ENCODE measurements at places on chromosomes 2 and 18.
A peak's percentile ranks its signal among the peaks of the same experiment; 100 is the strongest.

DNA sequence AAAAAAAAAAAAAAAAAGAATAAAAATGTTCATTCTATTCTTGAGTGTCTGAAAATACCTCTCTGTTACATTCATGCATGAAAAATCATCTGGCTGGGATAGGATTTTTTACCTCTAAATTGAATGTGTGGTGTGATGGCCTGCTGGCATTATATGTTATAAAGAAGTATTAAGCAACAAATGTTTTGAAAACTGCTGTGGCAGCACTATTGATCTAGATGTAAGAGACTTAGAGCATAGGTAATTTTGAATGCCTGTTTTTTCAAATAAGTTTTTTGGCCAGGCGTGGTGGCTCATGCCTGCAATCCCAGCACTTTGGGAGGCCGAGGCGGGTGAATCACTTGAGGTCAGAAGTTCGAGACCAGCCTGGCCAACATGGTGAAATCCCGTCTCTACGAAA, 147.0 kb upstream of the LINC00305 start:
- DNase-seq: no peak

- DNase-seq: no peak
These were observed 40.7 kb upstream of the GALR1 start for GRCh38 chr18:77208964-77209363.

DNA sequence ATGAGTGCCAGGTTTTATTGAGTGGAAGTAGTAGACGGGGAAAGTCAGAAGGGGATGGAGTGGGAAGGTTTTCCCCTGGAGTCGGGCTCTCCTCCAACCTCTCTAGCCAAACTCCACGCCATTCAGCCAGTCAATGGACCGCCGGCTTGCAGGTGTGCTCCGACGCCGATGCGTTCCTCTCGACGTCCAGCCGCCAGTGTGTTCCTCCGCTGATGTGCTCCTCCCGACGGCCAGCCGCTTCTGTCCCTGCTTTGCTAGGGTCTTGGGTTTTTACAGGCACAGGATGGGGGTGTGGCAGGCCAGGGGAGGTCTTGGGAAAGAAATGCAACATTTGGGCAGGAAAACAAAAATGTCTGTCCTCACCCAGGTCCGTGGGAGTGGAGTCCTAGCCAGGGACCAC, 94.3 kb upstream of the TEX51 start:
- no peak for DNase-seq

DNA sequence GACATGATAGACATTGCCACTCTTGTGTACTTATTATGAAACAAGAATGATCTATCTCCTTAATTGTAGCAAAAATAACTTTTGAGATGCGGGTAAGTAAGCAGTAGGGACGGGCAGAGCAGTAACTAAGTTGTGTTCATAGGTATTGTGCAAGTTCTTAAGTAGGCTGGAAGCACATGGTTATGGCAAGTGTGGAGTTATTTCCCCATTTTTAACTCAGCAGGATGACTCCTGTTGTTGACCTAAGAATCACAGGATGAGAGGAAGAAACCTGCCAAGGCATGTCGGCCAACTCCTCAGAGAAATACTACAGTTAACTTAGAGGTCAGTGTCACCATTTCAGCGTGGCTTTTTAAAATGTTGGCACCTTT, 51.1 kb upstream of the FN1 start:
- no peak for DNase-seq

DNA sequence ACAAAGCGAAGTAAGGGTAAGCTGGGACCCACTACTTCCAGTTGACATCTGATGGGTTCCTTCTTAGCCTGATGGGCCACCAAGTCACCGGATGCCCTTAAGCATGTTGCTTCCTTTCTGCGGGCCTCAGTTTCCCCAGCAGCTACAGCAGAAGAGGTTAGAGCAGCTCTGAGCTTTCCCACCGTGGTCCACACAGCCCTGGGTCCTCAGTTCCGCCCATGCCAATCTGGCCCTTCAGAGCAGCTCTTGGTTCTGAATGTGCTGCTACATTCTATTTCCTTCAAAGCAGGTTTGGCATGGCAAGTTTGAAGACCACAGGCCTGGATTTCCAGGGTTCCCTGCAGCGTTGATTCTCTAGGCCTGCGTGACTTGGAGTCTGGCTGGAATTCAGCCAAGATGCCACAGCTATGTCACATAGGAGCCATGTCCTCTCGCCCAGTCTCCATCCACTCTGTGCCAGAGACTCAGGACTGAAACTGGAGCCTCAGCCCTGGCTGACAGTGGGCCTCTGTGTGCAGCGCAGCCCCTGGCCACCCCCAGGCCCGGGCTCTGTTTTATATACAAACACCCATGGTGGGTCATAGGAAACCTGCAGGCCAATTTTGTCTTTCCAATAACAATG, 79.6 kb downstream of the TFCP2L1 start:
- DNase-seq: no peak

GRCh38 chr18:23171581-23172156, 36.4 kb downstream of the CABLES1 start:
- DNase-seq: no peak

DNA sequence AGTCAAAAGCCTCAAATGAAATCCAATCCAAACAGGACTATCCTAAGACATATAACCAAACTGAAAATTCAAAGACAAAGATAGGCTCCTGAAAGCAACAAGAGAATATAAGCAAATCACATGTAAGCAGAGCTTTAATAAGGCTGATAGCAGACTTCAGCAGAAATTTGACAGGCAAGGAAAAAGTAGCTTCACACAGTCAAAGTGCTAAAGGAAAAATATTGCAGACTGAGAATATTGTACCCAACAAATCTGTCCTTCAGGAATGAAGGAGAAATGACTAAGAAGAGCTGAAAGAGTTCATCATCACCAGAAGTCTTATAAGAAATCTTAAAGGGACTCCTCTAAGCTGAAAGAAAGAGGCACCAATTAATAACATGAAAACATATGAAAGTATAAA, 150.0 kb downstream of the EVA1A start:
- no peak for DNase-seq

DNA sequence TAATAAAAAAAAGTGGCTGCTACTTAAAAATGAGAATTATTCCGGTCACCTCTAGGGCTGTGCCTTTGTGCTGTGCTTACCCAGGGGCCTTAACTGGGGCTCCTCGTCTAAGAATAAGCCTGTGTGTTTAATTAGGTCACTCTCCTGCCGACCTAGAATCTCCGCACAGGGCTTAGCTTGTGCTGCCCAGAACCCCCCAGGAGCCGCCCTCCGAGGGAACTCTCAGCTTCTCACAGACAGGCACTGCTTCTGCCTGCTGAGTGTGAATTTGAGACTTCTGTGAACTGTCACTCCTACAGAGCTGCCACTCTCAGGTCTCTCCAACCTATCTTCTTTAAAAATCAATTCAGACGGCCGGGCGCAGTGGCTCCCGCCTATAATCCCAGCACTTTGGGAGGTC, 11.9 kb upstream of the NT5DC4 start:
- DNase-seq: no peak

GRCh38 chr2:131673400-131674173, 145.9 kb downstream of the CCDC74A start:
- DNase-seq: peak; percentile 33

DNA sequence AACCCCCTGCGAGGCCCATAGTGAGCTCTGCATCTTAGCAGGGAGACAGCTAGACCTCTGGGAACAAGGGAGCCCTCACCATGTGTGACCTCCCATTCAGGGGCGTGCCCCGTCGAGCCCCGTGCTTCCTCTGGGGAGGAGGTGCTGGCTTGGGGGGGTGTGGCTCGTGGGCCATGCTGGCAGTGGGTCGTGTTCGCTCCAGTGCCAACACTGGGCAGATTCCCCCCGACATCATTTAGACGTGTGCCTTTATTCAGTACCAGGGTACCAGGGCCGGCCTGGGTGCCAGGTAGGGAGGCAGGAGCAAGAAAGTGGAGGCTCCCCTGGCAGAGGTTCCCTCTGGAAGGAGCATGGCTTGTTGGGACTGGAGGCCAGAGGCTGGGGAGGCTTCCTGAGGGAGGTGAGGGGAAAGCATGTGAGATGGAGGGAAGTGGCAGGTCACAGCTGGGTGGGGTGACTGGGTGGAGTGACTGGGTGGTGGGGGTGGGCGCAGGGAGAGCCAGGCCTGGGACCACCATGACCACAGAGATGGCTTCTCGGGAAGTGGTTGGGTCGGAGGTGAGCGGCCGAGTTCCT, 15.2 kb downstream of the GPC1 start:
- DNase-seq: no peak

- no peak for DNase-seq
These were observed 58.1 kb upstream of the TMEM182 start for GRCh38 chr2:102703748-102704147.

DNA sequence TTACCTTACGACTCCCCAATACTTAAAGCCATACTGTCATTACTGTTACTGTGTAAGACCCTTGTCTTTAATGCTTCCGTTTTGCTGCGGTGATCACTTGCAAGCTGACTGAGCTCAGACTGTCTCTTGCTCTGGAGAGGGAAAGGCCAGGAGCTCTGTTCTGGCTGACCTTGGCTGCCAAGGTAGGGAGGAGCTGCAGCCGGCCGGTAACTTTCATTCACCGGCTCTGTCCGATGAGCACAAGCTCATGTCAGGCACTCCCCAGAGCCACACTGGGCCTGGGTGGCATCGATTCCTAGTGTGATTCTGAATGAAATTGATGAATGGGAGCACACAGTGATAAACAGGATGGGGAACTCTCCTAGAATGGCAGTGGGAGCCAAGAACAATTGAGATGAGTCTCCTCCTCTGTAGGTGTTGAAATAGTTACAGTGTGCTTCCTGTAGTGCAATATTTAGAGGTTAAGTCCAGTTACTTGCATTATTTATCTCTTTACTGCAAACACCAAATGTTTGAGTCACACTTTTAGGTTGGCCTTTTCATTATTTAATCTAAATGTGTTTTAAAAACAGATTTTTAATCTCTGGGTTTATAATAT, 100.9 kb downstream of the ATP9B start:
- DNase-seq: no peak

DNA sequence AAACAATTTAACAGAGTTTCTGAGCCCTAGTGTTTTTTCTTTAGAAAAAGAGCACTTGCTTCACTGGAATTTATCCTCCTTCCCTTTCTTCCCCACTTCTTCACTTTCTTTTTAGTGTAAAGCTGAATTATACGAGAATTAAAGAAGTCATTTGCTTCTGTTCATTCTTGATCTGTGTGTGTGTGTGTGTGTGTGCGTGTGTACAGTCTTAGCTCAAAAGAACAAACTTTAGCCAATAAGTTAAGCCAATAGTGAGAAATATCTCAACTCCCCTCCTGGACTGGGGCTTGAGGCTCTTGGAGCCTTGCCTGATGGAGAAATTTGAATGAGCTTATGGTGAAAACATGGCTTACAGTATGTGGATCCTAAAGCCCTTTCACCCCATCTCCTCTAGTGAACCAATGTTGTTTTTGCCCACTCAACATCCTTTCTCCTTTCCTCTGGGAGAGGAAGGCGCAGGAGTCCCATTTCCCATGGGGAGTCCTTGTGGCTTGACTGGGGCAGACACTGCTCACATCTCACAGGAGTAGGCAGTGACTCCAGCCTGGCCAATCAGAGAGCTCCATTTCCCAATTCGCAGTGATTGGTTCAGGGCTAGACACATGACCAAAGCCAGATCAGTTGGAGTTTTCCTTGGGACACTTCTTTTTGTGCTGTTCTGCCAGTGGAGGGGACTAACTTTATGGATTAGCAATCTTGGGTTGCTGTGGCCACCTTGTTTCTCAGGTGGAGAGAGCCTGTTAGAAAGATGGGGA, 16.3 kb upstream of the MYO3B start:
- no peak for DNase-seq

DNA sequence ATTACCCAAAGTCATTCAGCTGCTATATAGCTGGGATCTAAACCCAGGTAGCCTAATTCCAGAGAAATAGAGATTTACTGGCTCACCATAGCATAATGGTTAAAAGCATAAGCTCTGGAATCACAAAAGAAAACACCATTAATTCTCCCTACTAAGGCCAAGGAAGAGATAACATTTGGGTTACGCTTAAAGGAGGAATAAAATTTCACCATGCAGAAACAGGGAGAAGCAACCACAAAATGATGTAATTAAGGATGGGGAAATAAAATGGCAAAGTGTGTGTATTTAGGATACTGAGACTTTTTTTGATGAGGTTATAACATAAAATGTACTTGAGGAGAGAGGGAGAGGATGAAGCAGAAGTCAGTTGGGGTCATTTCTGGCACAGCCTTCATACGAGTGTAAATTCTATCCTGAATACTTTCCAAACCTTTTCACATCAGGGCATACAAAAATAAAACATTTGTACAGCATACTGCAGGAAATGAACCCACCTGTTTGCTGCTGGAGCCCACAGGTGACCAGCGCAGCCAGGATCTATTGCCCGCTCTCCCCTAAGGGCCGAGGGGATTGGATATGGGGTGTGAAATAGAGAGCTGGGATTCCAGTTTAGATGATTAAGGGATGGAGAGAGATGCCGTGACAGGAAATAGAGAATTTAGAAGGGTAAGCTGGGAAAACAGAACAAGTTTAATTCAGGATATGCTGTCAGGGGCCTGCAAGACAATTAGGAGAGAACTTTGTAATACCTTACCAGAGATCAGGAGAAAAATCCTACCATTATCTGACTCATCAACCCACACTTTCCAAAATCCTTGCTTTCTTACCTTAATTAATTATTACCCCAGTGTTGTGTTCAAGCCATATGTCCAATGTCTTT, 43.8 kb upstream of the SERTAD2 start:
- no peak for DNase-seq

All from activated CD8-positive, alpha-beta memory T cell treated with anti-CD3 and anti-CD28 coated beads for 1 hour (primary cell).